ENCODE measurements at places on chromosomes 6 and 20. TPM values are rescaled to one million over a fixed set of nuclear protein-coding genes. Genes with fewer than 3 reads are reported as not detected.

DNA sequence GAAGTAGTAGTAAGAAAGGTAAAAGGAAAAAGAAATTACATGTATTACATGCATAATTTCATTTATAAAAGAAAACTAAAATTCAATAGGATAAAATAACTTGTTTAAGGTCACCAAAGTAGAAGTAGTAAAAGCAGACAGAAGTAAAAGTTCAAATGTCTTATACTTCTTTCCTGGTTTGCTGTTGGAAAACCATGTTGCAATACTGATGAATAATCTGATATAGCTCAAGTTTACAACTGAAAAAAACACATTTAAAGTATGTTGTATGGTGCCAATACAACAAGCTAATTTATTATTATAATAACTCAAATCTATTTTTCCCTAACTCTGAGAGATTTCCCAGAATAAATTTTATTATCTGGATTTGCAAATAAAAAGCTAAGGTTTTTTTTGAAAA lies 78.3 kb downstream of the PHIP start:
- peak; percentile 40 for DNase-seq

- peak; percentile 94 for DNase-seq
Measured at GRCh38 chr6:112683926-112684325, 336.8 kb downstream of the RFPL4B start.

DNA sequence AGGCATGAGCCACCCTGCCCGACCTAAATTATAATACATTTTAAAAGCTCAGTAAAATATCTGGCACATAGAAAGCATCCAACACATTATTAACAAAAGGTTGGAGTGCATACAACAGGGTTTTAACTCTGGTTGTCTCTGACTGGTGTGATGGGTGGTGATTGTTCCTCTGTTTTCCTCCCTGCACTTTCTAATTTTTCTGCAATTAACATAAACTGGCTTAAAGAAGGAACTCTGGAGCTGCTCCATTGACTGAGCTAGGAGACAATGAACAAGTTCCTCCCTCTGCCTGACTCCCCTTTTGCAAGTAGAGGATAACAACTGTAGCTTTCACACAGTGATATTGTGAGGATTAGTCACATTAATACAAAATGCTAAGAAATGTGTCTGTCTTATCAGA lies 48.5 kb upstream of the SIRPG start:
- no peak for DNase-seq

DNA sequence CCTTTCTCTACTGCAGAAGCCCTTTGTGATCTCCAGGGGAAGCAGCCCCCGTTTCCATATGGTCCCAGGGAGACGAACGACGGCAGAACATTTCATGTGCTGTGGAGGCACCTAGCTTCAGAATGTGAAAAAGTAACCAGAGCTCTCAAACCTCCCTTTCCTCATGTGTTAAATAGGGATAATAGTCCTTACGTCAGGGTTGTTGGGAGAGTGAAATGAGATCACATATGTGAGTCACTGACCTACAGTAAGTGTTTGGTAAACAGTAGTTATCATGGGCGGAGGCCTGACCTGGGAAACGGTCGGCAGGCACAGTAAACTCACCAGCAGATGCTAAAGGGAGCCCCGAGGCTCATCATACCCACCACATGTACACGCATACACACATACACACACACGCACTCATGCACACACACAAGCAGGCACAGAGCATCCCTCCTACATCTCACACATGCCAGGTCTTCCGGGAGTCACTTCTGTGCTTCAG lies 89.7 kb downstream of the LY86 start:
- peak; percentile 79 for DNase-seq

DNA sequence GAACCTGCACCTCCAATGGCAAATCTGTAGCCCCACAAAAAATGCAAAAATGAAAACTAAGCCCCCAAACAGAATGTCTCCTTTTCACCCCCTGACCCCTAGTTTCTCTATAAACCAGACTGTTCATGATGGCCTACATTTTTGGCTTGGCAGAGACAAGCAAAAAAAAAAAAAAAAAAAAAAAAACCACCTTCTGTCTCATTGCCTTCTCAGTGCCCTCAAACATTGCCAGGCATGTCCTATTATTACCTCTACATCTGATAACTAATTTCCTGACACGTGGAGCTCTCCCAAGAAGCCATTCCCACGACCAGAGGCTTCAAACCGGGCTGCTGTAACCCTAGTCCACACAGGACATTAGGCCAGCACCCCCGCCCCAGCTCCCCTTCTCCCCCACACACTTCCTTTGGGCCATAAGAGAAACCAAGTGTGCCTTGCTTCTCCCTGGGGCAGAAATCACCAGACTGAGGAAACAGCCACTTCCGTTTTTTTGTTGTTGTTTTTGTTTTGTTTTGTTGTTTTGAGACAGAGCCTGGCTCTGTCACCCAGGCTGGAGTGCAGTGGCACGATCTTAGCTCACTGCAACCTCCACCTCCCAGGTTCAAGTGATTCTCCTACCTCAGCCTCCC lies 65.4 kb downstream of the GPR6 start:
- DNase-seq, result no peak

DNA sequence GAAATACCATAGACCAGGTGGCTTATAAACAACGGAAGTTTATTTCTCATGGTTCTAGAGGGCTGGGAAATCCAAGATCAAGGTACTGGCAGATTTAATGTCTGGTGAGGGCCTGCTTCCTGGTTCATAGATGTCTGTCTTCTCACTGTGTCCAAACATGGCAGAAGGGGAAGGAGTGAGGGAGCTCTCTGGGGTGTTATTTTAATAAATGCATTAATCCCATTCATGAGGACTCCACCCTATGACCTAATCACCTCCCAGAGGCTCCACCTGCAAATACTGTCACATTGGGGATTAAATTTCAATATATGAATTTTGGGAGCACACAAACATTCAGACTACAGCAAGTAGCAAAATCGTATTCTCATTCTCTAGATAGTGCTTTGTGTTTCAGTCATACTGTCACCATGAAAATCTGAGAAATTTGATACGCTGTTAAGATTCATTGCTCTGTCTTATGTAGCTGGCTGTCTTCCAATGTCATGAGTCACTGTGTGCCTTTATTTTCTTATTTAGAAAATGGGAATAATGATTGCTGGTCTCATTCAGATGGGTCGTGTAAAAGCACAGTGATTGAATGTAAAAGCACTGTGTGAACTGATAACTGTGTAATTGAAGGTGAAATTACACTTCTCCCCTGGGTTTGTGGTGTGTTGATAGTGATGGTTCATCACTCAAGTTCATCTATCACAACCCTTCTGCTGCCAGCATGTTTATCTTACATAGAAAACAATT lies 8.9 kb upstream of the ERVFRD-1 start:
- DNase-seq, result peak; percentile 4

- no peak for DNase-seq
Measured at GRCh38 chr6:133313068-133313467, 71.9 kb downstream of the EYA4 start.

GRCh38 chr6:32095338-32096086 lies 13.6 kb downstream of the TNXB start:
- no peak for DNase-seq

- DNase-seq, result no peak
Measured at GRCh38 chr6:115415378-115415777, 645.3 kb downstream of the FRK start.

- peak; percentile 68 for DNase-seq
Measured at GRCh38 chr6:13522656-13523055, 35.3 kb upstream of the GFOD1 start.

DNA sequence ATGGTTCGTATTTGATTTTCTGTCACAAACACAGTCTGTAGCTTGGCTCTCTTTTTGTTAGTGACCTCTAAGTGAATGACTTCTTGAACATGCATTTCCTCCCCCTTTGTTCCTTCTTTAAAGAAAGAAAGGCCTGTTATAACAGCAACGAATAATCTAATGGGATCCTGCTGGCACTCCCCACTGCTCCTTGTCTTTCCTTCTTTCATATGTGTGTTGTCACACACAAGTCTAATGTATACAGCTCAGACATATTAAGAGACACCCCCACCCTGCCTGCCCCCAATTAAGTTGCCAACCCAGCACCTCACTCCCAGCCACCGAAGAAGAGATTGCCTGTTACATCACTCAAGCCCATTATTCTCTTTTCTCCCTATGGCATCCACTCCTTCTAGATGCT lies 4.9 kb upstream of the SAMD5 start:
- DNase-seq, result no peak

- peak; percentile 34 for DNase-seq
Measured at GRCh38 chr6:43579171-43579570, 3.2 kb downstream of the POLH start.

DNA sequence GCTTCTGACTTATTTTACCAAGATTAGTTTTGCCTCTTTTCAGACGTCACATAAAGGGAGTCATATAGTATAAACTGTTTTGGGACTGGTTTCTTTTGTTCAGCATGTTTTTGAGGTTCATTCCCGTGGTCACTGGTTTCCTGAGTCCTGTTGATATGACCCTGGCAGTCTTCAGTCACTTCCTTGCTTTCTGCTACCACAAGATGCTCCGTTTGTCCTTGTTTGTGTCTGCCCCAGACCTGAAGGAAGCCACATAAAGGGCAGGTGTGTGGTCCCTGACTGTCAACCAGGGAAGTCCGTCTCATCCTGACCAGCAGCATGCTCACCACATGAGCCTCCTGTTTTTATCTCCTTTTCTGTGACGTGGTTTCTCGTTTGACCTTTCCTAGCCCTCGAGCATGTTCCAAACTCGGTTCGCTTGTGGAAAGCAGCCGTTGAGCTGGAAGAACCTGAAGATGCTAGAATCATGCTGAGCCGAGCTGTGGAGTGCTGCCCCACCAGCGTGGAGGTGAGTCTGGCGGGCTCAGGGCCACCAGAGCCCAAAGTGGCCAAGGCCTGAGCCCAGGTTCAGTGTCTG lies 26.1 kb upstream of the C20orf204 start:
- DNase-seq, result no peak

DNA sequence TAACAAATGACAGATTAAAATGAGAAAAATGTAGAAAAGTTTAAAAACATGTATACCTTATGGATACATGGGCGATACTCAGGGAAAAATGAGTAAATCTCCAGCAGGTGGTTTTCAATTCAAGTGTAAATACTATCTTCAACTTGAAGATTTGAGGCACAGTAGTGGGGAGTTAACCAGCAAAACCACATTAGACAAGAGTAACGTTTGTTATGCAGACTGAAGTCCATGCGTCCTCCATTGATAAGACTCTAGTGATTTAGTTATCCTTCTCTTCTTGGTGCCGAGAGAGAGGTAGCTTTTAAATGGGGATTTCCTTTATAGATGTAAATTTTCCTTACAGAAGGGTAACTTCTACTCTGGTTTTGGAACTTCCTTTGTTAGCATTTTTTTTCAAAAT lies 28.1 kb downstream of the PCMTD2 start:
- no peak for DNase-seq

DNA sequence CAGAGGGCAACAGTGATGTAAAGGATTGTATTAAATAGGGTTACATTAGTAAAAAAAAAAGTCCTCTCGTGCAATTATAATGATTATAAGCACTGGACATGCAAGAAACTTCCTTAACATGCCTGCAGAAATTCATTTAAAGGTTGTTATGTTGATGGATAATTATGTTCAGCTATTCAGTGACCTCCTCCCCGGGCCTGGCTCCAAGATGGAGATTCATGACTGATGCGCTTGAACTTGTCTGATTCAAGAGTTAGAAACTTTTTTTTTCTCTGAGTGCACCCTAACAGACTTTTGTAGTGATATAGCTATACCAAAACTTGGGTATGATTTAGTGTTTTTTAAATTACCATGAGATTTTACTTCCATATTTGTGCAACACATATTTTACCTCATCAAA lies 1170.0 kb upstream of the CITED2 start:
- no peak for DNase-seq

DNA sequence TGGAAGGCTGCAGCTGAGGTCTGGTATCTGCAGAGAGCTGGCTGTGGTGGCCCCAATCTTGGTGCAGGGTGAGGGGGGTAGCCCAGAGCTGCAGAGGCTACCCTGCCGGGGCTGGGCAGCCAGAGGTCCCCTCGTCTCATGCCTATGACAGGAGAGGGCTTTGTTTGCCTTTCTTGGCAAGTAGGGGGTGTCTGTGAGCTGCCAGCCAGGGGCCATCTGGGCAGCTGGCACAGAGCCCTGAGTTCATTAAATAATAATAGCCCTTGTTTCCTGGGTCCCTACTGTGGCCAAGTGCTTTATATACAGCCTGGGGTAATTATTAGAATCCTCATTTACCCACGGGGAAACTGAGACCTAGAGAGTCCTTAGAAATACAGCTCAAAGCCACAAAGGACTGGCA lies 66.6 kb downstream of the EZR start:
- peak; percentile 10 for DNase-seq

DNA sequence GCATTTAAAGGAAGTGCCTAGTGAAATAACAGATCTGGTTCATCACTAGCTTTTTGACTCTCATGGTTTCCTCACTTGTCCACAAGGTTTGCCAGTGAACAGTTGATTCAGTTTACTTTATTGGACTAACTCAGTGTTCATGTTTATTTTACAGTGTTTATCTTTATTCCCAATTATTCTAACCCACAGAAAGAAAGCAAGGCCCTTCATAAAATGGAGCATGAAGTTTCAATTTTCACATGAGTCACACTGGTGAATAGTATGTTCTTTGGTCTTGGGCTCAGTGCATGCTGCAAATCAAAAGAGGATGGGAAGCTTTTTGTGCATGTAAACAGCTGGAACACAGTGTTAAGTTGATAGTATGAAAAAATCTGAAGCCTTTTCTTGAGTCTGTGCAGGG lies 217.6 kb upstream of the HDDC2 start:
- DNase-seq, result no peak

The PACSIN1 gene
- not detected for total RNA-seq

The CASS4 gene
- 11.4 TPM for total RNA-seq

The DCDC2 gene
- not detected for total RNA-seq

The NFATC2 gene
- total RNA-seq, result 0.51 TPM

The SLC32A1 gene
- not detected for total RNA-seq

The SLC22A16 gene
- total RNA-seq, result not detected

Data from GM23248 (cell line).